ENCODE measurements at places on chromosomes 6 and 20.

DNA sequence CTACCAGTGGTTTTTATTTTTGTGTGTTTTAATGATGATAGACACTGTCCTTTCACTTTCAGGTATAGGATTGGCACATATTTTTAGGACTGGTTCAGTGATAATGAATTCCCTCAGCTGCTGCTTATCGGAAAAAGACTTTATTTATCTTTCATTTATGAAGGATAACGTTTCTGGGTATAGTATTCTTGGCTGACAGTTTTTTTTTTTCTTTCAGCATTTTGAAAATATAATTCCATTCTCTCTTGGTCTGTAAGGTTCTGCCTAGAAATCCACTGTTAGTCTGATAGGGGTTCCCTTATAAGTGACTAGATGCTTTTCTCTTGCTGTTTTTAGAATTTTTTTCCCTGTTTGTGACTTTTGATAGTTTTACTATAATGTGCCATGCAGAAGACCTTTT, 313.1 kb downstream of the TENT5A start:
- DNase-seq: no peak

DNA sequence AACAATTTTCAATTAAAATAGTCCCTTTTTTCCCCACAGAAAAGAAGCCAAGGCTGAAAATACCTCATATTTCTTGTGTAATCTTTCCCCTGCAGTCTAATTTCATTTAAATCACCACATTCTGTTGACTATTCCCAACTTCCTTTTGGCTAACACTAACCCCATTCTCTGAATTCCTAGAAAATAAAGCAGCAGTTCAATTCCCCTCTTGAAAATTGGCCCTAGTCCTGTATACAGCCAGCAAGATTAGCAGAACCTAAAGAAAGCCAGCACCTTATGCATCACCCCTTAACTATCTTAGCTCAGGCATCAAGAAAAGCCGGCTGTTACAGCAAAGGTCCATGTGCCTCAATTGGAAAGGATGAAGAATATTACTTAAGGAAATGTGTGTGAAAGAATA, 69.7 kb downstream of the MDN1 start:
- DNase-seq: no peak

- DNase-seq: no peak
These were observed 27.1 kb downstream of the C20orf173 start for GRCh38 chr20:35502352-35502751.

DNA sequence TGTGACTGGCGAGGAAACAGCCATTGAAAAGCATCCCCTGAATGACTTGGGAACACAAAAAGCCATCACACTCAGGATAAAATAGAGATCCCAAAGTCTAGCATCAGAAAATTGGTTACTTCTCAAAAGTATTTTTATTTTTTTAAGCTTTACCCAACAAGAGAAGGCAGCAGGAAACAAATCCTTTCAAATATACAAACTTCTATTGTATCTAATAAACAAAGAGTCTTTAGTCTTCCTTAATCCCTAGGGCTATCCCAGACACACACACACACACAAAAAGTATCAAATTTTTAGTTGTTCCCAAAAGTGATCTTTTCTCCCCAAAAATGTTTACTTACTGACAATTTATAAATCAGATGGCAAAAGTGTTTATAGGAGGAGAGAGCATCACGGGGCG, 33.2 kb upstream of the MARCKS start:
- no peak for DNase-seq

DNA sequence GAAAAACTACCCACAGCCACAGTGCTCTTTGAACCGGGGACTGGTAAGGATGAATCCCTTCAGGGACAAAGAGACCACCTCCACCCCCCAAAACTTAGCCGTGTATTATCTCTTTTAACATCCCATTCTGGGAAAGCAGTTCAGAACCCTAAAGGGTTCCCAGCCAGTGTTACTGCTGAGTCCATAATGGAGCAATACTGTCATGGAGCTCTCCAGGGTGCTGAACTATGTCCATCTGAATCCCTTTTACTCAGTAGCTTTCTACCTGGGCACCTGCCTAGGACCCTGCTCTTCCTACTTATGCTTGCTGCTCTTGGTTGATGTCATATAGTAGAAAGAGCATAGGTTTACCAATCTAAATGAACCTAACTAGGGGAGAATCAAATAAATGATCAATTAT, 22.3 kb upstream of the SAYSD1 start:
- no peak for DNase-seq

- DNase-seq: no peak
These were observed 87.1 kb downstream of the COL19A1 start for GRCh38 chr6:69953491-69953890.

GRCh38 chr6:130900913-130901312, 73.7 kb downstream of the SMLR1 start:
- DNase-seq: no peak

DNA sequence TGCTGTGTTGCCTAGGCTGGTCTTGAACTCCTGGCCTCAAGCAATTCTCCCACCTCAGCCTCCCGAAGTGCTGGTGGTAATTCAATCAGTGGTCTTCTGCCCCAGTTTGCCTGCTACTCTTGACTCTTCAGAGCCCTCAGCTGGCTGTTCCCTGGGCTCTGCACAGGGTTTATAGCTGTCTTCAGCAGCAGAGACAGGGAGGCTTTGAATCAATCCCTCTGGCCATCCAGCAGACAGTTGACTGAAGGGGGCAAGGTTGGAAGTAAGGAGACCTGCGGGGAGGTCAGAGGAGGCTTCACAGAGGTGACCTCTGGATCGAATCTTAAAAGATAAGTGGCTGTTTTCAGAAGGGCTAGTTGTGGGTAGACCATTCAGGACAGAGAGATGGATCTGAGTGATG, 26.0 kb upstream of the KIF3B start:
- no peak for DNase-seq

- DNase-seq: no peak
These were observed 1590.1 kb downstream of the HACE1 start for GRCh38 chr6:103269581-103269980.

- no peak for DNase-seq
These were observed 76.9 kb downstream of the STK35 start for GRCh38 chr20:2178318-2179232.

DNA sequence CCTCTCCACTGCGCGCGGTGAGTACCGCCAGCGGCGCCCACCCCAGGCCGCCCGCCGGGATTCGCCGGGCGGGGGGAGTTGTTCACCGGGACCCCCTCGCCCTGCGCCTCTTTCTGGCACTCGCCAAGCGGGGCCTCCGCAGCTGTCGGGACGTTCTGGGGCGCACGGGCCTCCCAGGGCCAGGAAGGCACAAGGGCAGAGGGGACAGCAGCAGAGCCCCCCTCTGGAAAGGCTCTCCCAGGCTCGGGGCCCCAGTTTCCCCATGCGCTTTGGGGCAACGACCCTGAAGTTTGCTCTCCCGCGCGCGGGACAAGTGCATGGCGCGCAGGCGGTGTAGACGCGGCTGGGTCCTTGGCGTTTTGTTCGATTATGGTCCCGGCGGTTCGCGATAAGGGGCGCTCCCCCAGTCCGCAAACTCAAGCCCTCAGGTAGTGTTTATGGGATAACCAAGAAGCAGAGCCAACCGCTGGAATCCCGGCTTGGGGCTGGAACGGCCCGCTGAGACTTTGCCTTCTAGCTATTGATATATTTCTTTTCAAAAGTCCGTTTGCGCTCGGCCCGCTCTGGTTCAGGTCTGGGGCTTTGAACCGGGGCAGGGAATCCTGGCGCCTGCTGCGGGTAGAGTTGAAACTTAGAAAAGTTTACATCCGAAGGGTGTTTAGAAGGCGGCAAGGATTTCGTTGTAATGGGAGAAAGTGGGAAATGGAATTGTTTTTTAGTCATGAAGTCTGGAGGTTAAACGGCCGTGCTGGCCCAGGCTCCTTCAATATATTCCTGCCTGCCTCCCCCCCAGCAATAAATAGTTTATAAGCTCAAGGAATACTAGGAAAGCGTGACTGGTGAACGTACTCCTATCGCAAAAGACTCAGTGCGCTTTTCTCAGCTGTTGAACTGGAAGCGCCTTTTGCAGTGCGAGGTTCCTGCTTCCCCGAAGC, 595 bp downstream of the EYA2 start:
- DNase-seq: no peak
